ENCODE measurements at places on chromosomes 13 and 19. TPM values are rescaled to one million over a fixed set of nuclear protein-coding genes. Genes with fewer than 3 reads are reported as not detected.

CYSLTR2 gene
- total RNA-seq, result not detected

EPS8L1 gene
- 0.51 TPM for total RNA-seq

GAS6 gene
- total RNA-seq, result 77.3 TPM

CAMSAP3 gene
- total RNA-seq, result not detected

PRKCSH gene
- 120 TPM for total RNA-seq

OVOL3 gene
- not detected for total RNA-seq

ZNF763 gene
- 2.5 TPM for total RNA-seq

DNA sequence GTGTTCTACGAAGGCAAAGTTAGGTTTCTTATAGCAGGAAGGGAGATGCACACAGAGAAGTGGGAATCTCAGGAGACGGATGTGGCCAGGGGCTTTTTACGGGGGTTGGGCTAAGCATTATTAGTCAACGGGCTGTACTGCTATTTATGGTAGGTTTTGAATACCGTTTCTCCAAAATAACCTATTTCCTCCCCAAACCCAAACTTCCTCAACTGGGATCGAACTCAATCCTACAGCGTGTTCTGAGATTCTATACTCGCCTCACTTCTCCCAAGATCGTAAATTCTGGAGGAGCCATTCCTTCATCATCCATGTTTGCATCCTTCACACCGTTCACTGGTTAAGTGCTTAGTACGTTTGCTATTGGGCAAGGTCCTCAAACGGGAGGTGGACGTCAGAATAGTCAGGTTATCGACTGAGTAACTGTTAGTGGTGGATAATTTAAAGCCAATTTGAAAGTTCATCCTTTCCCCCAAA, 1.2 kb upstream of the TRIM13 start:
- peaks cover 7% of the 10 kb centered on the region for H3K4me1 ChIP-seq
- peak overlapping the region; percentile 70 for H3K4me3 ChIP-seq
- H3K36me3 ChIP-seq, result no peaks in the 10 kb centered on the region
- no peaks in the 10 kb centered on the region for H3K27me3 ChIP-seq

- no peak overlapping the region for H3K27ac ChIP-seq
- H3K4me1 ChIP-seq, result no peaks in the 10 kb centered on the region
- H3K36me3 ChIP-seq, result no peaks in the 10 kb centered on the region
- H3K27me3 ChIP-seq, result no peaks in the 10 kb centered on the region
- no peak overlapping the region for H3K4me3 ChIP-seq
Measured at GRCh38 chr13:38542601-38543000, 144.3 kb upstream of the FREM2 start.

GRCh38 chr19:31164791-31165251, 184.4 kb downstream of the TSHZ3 start:
- no peak overlapping the region for H3K27ac ChIP-seq
- no peaks in the 10 kb centered on the region for H3K4me1 ChIP-seq
- H3K27me3 ChIP-seq, result no peaks in the 10 kb centered on the region
- no peak for DNase-seq
- H3K4me3 ChIP-seq, result no peak overlapping the region

- no peaks in the 10 kb centered on the region for H3K4me1 ChIP-seq
- no peak for DNase-seq
- H3K4me3 ChIP-seq, result no peak overlapping the region
Measured at GRCh38 chr13:49071341-49071937, 95.7 kb downstream of the FNDC3A start.

DNA sequence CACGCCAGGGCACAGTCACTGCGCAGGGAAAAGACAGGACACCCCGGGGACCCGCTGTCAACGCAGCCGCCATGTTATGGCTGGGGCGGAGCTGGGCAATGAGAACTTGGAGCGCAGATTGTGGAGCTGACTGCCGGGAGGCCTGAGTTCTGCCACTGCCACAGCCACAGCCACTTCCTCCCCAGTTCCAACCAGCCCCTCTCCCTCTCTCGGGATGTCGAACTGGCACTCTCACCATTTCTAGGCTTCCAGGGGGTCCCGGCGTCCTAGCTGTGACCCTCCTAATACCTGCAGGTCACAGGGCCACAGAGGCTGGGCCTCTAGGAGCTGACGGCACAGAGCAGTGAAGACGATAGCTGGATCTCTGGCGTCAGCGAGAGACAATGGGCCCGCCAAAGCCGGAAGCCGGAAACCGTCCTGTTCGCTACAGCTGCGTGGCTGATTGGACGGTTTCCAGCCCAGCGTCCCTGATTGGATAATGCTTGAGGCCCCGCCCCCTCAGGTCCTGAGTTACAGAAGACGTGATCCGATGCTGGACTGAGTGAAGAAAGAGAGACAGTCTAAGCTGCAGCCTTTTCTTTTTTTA, at the start of gene ZNF506:
TSS of gene ZNF506 (minus strand) at position 385 of the 586 bp plus-strand sequence. CDS start at position 238, 147 bp downstream.
- H3K36me3 ChIP-seq, result peaks cover 1% of the 10 kb centered on the region
- peak within 1 kb of the TSS; percentile 89 for H3K27ac ChIP-seq
- DNase-seq, result peak; percentile 98
- H3K27me3 ChIP-seq, result no peaks in the 10 kb centered on the region
- H3K4me3 ChIP-seq, result peak within 1 kb of the TSS; percentile 62

GRCh38 chr19:38228491-38229439, 4.7 kb upstream of the DPF1 start:
- no peak for DNase-seq
- peaks cover 2% of the 10 kb centered on the region for H3K4me1 ChIP-seq
- H3K27me3 ChIP-seq, result no peaks in the 10 kb centered on the region
- H3K4me3 ChIP-seq, result peak overlapping the region; percentile 65
- H3K36me3 ChIP-seq, result no peaks in the 10 kb centered on the region

- peaks cover 2% of the 10 kb centered on the region for H3K36me3 ChIP-seq
- no peaks in the 10 kb centered on the region for H3K4me1 ChIP-seq
- peaks cover 15% of the 10 kb centered on the region for H3K27me3 ChIP-seq
- DNase-seq, result no peak
- no peak overlapping the region for H3K4me3 ChIP-seq
- no peak overlapping the region for H3K27ac ChIP-seq
Measured at GRCh38 chr19:55453511-55454260, 7.8 kb downstream of the ISOC2 start.

GRCh38 chr13:113759525-113760137, 605 bp downstream of the TMEM255B start:
- peaks cover 3% of the 10 kb centered on the region for H3K27me3 ChIP-seq
- H3K4me3 ChIP-seq, result peak overlapping the region; percentile 82
- no peaks in the 10 kb centered on the region for H3K4me1 ChIP-seq
- H3K36me3 ChIP-seq, result no peaks in the 10 kb centered on the region

DNA sequence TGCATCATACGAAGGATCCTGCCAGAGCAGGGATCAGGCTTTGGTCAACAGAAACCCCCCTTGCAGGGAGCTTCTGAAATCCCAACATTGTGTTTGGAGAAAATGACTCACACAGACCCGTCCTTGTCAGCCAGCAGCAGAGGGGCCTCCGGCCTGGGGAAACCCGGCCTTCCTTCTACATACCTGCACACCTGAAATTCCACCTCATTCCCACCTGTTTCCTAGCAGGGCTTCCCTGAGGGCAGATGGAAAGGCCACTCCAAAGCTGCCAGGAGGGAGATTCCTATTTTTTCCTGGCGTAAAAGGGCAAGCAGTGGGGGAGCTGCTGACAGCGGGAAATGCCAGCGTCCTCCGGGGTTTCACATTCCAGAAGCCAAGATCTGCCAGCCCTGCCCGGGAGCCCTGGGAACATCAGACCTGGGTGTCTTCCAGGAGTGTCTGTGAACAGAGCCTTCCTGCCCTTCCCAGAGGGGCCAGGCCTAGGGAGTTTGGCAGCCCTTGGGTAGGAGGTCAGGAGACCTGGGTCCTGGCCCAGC, 3.0 kb upstream of the IGFL1 start:
- H3K36me3 ChIP-seq, result no peaks in the 10 kb centered on the region
- H3K27ac ChIP-seq, result no peak overlapping the region
- H3K4me1 ChIP-seq, result no peaks in the 10 kb centered on the region
- H3K27me3 ChIP-seq, result no peaks in the 10 kb centered on the region
- no peak for DNase-seq

DNA sequence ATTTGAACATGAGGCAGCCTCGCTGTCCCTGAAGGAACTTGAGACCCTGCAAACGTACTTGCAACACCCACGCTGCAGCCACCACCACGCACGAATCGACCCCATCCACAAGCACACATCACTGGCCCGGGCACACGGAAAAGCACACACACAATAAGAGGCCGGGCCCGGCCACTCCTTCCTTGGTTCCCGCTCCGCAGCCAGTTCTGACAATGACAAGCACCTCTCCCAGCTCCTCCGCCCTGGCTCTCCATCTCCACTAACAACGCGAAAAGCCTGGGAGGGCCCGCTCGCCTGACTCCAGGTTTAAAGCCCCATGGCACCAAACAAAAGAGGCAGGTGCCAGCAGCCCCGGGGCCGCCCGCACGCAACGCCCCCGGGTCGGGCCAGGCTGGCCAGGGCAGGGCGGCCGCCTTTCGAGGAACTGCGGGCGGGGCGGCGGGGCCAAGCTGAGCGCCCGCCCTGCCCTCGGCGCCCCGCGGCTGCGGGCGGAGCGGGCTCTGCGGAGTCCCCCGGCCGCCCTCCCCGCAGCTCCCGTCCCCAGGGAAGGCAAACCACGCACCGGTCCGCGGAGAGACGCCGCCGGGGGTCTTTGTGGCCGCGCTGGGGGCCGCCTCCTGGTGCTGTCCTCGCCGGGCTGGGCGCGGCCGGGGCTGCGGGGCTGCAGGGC, 495 bp downstream of the DCLK1 start:
- H3K36me3 ChIP-seq, result no peaks in the 10 kb centered on the region
- peak overlapping the region; percentile 41 for H3K4me3 ChIP-seq
- H3K4me1 ChIP-seq, result no peaks in the 10 kb centered on the region
- H3K27me3 ChIP-seq, result peaks cover 9% of the 10 kb centered on the region
- H3K27ac ChIP-seq, result no peak overlapping the region

- H3K4me1 ChIP-seq, result no peaks in the 10 kb centered on the region
- no peaks in the 10 kb centered on the region for H3K36me3 ChIP-seq
- DNase-seq, result no peak
- H3K4me3 ChIP-seq, result no peak overlapping the region
- H3K27me3 ChIP-seq, result no peaks in the 10 kb centered on the region
Measured at GRCh38 chr13:102970542-102970941, 95.7 kb downstream of the SLC10A2 start.

GRCh38 chr13:112128331-112128610, 61.3 kb downstream of the SOX1 start:
- no peaks in the 10 kb centered on the region for H3K27me3 ChIP-seq
- no peak overlapping the region for H3K27ac ChIP-seq
- H3K36me3 ChIP-seq, result no peaks in the 10 kb centered on the region
- H3K4me1 ChIP-seq, result no peaks in the 10 kb centered on the region
- no peak overlapping the region for H3K4me3 ChIP-seq

- H3K4me1 ChIP-seq, result no peaks in the 10 kb centered on the region
- no peak overlapping the region for H3K27ac ChIP-seq
- H3K4me3 ChIP-seq, result no peak overlapping the region
- H3K36me3 ChIP-seq, result no peaks in the 10 kb centered on the region
- no peak for DNase-seq
Measured at GRCh38 chr19:40163541-40164129, 27.6 kb upstream of the MAP3K10 start.
